ENCODE measurements at places on chromosomes 2 and 18. TPM values are rescaled to one million over a fixed set of nuclear protein-coding genes. Genes with fewer than 3 reads are reported as not detected.

The PLA2R1 gene
- polyA plus RNA-seq: 1.6 TPM

The EPHA4 gene
- polyA plus RNA-seq: 17.4 TPM

The CYP27C1 gene
- polyA plus RNA-seq: not detected

The MYL1 gene
- polyA plus RNA-seq: 5,522 TPM

DNA sequence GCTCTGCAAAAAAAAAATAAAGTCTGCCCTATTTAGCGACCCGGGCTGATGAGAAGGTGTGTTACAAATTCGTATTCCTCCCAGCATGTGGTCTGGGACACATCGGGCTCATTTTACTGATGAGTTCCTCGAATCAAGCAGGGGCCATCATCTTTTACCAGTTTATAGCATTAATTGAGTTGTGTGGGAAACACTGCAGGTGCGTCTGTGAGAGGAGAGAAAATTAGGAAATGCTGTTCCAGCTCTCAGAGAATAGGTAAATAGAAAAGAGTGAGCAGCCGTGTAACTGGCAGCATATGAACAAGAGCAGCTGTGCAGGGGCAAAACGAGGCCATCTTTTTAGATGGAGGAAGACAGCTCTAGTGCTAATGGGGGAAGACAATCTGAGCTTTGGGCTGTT is 216.7 kb downstream of the SETBP1 start:
- no peak for DNase-seq

- DNase-seq: no peak
Measured at GRCh38 chr2:180411661-180412060, 404.6 kb upstream of the CWC22 start.

GRCh38 chr2:118430510-118431164 is 342.4 kb downstream of the INSIG2 start:
- DNase-seq: no peak

- DNase-seq: no peak
Measured at GRCh38 chr2:46236006-46236875, 61.0 kb upstream of the EPAS1 start.

DNA sequence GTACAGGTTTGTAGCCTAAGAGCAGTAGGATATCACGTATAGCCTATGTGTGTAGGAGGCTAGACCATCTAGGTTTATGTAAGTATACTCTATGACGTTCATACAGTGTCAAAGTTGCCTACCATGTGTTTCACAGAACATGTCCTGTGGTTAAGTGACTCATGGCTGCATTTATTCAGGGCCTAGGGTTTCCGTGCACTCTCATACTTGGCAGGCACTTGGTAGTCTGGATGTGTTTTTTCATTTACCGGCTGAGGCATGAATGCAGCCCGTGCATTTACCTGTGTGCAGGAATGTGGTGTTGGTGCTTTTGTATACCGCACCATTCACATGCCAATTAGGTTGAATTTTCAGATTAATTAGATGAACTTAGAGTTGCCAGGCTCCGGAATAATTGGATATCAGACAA is 43.4 kb downstream of the MYL12B start:
- no peak for DNase-seq

- no peak for DNase-seq
Measured at GRCh38 chr2:44748-45341, 1.5 kb downstream of the FAM110C start.

DNA sequence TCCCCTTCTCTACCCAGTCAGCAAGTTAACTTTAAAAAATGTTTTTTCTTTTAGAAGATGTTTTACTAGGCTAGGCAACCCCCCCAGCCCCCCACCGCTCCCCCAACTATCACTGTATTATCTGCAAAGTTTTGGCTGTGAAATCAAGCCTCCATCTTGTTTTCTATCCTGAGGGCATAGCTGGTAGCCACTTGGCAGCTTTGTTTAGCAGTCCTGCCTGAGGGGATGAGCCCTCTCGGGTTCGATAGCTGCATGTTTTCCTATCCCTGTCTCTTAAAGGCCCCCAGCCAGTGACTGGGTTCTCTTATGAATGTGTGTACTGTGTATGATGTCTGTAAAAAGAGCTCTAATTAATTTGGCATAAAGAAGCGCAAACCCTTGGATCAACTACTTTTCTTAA is 43.4 kb downstream of the MRO start:
- DNase-seq: no peak

- DNase-seq: peak; percentile 83
Measured at GRCh38 chr2:189153619-189154018, 25.9 kb downstream of the COL5A2 start.

DNA sequence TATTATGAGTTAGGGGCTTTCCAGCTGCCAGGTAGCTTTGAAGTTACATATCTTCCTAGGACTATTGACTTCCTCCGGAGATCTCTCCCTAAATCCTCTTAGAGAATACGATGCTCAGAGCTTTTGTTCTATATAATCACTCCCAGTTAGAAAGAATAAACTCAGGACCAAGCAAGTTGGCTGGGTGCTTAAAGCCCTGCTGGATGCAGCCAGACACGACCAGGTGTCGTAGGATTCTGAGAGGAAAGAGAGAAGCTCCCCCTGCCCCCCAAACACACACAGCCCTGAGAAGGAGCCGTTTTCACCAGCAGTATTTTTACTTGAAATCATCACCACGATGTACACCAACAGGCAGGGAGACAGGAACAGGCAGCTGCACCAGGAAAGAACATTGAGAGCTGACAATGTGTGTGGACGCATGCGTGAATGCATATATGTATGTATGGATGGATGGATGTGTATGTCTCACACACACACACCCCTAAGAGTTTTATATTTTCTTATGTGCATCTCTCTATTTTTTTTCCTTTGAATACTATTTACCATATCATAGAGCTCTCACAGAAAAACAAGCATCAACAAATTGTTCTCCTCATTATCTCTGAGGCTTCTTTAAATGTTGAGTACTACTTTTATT is 382.6 kb downstream of the EPHA4 start:
- DNase-seq: no peak

DNA sequence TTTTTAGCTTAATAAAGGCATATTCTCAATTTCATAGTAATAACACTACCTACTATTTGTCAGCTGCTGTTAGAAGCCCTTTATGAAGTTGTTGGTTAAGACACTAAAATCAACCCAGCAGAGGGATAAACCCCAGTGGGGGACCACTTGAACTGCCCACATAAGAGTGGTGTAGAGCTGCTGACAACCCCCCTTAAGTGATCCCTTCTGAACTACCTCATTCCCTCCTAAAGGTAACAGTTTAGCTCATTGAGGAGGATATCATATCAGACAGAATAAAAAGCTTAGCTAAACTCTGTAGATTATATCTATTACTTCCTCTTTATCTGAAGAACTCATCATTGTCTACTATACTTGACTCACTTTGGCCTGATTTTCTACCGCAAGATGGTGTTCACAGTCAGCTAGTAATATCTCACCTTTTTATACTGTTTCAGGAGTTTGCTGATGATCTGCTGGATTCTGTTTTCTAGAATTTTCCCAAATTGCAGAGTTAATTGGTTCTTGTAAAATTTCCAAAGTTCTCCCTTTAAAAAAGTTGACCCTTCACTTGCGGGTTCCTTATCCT is 16.2 kb downstream of the GALM start:
- no peak for DNase-seq

GRCh38 chr2:54891909-54892308 is 158.3 kb downstream of the RTN4 start:
- DNase-seq: no peak

- DNase-seq: no peak
Measured at GRCh38 chr18:53541924-53542323, 682.5 kb downstream of the MBD2 start.

DNA sequence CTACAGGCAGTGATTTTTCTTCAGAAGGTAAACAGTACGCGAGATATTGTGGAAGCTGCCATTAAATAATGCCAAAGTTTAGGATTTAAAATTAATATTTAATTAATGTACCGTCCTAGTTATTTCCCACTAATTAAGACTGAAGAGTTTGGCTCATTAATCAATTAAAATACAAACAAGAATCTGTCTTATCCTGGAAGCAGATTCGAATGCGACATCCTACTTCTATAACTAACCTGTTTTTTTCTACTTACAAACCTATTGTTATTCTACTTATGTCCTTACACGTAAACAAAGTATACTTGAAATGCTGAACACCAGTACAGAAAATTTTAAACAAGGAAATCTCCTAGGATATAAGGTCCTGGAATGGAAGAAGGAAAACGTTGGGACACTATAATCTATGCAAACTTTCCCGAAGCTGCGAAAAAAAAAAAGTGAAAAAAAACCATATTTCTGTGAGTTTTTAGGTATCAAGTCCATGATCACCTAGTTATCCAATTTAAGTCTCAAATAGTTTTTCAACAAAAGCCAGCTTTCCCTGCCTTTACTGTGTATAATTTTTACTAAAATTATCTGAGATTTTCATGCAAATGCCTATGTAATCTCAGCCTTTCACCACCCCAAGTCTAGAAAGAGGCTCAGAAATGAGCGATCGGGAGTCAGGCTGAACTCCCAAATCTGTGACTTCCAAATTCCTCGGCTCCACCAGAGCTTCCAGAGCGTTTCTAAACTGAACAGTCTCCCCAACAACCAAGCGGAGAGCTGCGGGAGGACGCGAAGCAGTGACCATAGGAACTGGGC is 1.2 kb upstream of the C2orf15 start:
- no peak for DNase-seq

DNA sequence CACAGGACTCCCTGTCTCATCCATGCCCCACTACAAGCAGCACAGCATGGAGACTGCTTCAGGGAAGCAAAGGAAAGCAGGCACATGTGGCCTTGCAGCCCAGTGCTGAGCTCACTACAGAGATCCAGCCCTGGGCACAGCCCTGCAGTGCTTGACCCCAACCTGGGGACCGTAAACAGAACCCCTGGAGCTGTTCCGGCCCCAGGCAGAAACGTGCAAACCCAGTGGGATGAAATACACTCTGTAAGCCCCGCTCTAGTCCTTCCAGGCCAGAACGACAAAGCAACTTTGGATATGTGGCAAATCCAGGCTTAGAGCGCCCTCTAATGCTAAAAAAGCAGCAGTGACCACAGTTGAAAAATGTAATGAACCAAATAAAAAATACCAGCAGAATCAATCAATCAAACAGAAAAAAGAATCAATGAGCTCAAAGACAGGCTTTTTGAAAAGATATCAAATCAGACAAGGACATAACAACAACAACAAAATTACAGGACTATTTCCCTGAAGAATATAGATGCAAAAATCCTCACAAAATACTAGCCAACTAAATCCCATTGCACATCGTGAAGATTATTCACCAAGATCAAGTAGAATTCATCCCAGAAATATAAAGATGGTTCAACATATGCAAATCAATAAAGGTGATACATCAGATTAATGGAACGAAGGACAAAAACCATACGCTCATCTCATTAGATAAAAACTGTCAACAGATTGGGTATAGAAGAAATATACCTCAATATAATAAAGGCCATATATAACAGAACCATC is 45.6 kb downstream of the ZNF519 start:
- peak; percentile 32 for DNase-seq

GRCh38 chr2:223165423-223166214 is 113.6 kb downstream of the KCNE4 start:
- DNase-seq: no peak

All from muscle of arm (tissue), 14 donors.